ENCODE measurements at places on chromosomes 7 and 10.
A peak's percentile ranks its signal among the peaks of the same experiment; 100 is the strongest.

DNA sequence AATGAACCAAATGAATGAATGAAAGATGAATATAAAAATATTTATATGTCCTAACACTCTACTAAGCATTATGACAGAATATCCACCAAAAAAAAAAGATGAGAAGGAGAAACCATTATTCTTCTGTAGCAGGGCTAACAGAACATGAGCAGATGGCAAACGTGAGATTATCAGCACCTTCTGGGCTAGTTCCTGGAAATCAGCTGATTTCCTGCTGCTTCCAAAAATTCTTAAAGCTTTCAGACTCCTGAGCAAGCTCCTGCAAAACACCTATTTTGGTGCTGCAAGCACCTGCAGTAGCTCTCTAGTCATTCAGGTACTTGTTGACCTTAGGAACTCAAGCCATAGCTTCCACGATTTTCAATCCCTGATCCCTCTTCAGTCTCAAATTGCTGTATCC lies 51.8 kb downstream of the NPSR1 start:
- no peak for DNase-seq

DNA sequence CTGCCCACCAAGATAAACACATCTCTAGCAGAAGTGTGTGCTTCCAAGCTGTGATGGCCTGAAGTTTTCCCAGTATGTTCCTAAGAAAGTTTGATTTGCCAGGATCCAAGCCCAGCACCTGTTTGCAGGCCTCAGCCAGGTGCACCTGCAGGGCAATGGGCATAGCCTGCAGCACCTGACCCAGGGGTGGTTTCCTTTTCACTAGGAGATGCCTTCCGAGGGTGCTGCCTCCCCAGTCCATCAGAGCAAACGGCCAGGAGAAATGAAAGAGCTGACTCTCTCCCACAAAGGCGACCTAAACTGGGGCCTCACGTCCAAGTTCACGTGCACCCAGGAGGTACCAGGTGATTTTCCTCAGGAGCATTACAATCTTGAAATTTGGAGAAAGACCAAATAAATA lies 7.1 kb downstream of the UCMA start:
- DNase-seq: no peak

- DNase-seq: no peak
These were observed 89.6 kb downstream of the PPP1R17 start for GRCh38 chr7:31776616-31777015.

DNA sequence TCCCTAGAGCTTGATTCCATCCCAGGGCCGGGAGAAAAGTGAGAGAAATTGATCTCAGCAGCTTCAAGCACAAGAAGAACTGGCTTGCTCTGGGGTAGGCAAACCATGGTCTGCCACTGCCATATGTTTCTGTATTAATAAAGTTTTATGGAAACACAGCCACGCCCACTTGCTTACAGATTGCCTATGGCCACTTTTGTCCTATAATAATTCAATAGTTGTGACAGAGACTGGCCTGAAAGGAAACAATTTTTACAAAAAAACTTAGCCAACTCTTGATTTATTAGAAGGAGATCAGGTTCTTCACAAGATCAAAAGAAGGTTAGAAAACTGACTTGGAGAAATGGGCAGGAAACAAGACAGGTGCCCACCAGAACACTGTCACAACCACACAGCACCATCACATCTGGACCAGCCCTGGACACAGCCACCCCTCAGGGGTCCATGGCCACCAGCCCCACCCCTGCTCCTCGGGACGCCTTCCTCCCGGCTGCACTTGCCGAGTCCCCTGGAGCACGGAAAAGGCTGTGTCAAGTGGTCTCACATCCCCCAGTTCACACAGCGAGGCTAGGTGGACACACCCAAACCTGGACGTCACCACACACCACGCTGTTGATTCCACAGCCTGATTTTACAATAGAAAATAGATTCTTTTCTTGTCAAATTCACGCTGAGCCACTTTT lies 85.4 kb downstream of the PTPRN2 start:
- no peak for DNase-seq

DNA sequence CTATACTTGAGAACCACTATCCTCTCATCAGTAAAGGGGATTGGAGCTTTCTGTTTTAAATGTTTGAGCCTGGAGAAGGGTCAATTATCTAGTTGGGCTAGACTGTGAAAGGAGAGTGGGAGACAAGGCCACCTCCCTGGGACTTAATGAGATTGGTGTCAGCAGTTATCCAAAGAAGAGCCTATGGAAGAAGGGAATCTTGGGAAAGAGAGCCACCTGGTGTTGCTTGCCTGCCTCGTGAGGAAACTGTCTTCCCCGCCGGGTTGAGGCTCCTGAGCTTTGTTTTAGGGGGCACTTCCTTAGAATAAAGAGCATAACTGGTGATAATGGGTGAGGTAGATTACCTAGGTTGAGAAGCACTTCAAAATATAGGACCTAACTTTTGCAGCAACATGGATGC lies 32.0 kb upstream of the ABCB4 start:
- peak; percentile 0 for DNase-seq
